ENCODE measurements at places on chromosomes 11 and 22. TPM values are rescaled to one million over a fixed set of nuclear protein-coding genes. Genes with fewer than 3 reads are reported as not detected.

DNA sequence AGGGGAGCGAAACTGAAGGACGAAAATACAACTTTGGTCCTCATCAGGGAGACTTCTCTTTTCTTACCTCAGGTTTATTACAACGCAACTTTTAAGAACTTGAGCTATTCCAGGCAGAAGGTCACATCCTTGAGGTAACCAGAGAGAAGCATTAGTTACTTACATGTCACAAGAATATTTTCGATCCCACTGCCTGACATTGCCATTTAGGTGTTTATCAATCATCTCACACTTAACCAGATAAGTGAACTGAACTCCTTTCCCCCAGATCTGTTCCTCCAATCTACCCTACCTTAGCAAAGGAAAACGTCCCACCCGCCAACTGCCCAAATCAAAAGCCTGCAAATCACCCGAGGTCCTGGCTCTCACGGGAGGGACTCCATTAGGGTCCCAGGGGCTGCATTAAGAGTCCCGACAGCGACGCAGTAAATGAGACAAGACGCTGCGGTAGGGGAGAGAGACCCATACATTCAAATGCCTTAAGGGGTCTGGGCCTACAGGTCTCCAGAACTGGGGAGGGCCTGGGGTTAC lies 734 bp downstream of the ZNF280B start:
- DNase-seq, result no peak

DNA sequence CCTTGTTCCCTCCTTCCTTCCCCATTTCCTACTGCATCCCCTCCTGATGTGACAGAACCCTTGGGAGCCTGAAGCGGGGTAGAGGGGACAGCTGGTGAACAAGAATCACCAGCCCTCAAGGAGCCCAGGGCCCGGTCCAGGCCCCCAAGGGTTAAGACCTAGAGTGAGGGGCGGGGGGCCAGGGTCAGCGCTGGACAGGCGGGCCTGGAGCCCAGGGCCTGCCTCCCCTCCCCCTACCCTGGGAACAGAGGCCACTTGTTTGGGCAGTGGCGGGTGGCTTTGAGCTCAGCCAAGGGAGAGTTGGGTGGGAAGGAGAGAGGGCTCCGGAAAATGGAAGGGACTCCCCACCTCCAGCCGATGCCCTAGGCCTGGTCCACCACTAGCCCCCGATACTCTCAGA lies 2.1 kb downstream of the ARAP1 start:
- peak; percentile 2 for DNase-seq

OR51B5 gene
- total RNA-seq, result 0.30 TPM

GRCh38 chr11:1392561-1392960 lies 2.8 kb downstream of the BRSK2 start:
- DNase-seq, result no peak

GRCh38 chr11:35380603-35381002 lies 38.8 kb downstream of the SLC1A2 start:
- no peak for DNase-seq

DNA sequence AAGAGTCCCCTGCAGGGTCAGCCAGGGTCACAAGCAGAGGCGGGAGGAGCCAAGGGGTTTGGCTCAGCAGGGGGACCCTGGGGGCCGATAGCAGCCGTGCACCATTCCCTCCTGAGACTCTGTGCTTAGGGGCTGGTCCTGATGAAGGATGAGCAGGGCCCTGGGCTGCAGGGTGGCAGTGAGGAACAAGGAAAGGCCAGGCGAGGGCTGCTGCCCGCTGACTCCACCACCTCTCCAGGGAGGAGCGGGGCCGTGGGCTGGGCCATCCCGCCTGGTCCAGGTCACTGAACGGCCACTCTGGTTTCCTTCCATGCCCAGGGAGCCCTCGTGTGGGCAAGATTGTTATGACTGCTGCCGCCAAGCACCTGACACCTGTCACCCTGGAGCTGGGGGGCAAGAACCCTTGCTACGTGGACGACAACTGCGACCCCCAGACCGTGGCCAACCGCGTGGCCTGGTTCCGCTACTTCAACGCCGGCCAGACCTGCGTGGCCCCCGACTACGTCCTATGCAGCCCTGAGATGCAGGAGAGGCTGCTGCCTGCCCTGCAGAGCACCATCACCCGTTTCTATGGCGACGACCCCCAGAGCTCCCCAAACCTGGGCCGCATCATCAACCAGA lies 9.2 kb upstream of the NDUFS8 start:
- no peak for DNase-seq

GRCh38 chr11:65595131-65595530 lies 469 bp downstream of the KCNK7 start:
- DNase-seq, result no peak

- DNase-seq, result no peak
Measured at GRCh38 chr22:27314276-27314807, 487.2 kb downstream of the MN1 start.

DNA sequence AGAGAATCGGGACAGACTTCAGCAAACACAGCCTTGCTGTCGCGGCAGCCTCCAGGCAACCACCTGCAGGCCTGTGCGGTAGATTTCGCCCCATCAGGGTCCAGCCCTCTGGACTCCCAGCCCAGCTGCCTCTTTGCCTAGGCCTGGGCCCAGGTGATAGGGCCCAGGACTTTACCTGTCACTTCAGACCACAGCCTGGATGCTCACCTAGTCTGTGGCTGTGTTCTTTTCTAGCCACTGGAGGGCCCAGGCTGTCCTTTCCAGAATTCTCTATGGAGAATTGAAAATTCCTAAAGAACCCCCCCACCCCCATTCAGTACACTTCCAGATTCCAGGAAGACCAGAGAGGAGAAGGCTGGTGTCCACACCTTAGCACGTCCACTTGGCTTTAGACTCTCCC lies 30.6 kb upstream of the RAB1B start:
- no peak for DNase-seq

- DNase-seq, result no peak
Measured at GRCh38 chr22:31102441-31103081, 4.8 kb downstream of the SELENOM start.

WT1 gene
- not detected for total RNA-seq

APOL6 gene
- total RNA-seq, result 15.5 TPM

PRODH gene
- total RNA-seq, result 5.6 TPM

KCNK4 gene
- total RNA-seq, result not detected

OR8G1 gene
- not detected for total RNA-seq

DNA sequence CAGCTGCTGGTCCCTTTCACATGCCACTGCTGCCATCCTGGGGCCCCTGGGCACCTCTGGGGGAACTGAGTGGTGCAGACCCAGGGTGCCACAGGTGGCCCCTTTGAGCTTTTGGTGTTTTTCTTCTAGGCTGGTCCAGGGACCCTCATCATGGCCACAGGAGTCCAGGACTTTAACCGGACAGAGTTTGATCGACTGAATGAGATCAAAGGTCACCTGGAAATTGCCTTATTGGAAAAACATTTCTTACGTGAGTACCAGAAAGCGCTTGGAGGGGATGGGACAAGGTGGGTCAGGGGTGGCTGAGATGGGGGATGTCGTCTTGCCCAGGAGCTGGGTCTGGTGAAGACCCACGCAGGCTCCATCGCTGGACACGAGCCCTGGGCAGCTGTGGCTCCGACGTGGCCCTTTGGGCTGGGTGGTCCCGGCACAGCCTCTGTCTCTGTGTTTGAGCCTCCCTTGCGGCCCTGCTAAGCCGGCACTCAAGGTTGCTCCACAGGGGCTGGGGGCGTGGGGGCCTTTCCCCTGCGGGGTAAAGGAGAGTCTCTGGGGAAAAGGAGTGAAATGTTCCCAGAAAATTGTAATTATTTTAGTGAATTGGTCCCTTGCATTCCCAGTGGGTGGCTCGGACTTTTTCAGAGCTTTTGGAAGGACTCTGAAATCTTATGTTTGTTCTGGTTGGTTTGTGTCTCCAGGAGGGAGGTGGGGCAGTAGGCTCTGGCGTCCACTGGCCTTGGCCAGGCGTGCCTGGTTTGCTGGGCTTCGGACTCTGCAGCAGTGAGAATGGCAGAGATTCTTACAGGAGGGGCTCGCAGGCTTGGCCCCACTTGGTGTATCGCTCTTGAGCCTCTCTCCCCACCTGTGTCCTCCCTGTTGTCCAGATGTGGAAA lies 17.8 kb downstream of the GRAMD4 start:
- no peak for DNase-seq

- DNase-seq, result no peak
Measured at GRCh38 chr22:39732625-39733024, 160.9 kb downstream of the ENTHD1 start.

NRGN gene
- 0.39 TPM for total RNA-seq

INPP5J gene
- total RNA-seq, result 0.39 TPM

DNA sequence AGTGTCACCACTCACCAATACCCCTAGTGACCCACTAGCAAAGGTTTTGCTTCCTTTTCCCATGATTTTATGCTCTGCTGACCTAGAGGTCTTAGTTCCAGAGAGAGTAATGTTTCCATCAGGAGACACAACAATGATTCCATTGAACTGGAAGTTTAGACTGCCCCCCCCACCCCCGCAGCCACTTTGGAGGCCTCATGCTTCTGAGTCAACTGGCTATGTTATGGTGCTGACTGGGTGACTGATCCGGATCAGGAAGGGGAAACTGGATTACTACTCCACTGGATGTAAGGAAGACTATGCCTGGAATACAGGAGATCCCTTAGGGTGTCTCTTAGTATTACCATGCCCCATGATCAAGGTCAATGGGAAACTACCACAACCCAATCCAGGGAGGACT lies 633.6 kb downstream of the OPCML start:
- DNase-seq, result no peak

DNA sequence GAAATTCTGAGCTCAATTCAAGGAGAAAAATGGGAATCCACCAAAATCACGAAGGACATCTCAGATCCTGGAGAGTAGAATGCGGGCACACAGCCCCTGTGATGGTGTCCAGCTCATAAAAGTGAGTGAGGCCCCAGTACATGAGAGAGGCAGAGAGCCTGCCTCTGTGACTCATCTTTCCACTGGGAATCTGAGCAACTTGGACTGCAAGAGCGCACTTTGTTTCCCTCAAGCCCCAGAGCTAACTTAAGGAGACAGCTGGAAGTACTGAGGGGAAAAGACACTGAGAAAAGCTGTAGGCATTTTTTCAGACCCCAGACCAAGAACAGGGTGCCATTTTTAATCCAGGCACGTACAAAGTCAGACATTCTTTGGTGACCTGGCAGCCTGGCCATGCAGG lies 273.7 kb downstream of the C11orf87 start:
- no peak for DNase-seq

DNA sequence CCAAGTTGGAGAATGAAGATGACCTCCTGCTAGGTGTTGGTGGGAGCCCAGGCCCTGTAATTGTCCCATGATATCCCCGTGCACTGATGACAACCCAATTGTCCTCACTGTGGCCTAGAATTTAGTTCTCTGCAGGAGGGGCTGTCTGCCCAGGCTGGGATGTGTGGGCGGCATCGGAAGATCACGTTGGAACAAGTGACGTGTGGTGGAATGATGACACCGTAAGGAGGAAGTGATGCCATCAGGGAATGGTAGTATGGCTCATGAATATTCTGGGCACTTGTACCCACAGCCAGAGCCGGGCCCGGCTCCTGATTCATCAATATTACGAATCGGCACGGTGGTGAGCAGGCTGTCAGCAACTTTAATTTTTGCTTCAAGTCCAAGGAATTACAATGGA lies 111.6 kb downstream of the MIAT start:
- no peak for DNase-seq

GRCh38 chr22:25420925-25421904 lies 143.3 kb upstream of the GRK3 start:
- no peak for DNase-seq

- no peak for DNase-seq
Measured at GRCh38 chr11:104663190-104664140, 234.8 kb downstream of the CASP12 start.

DNA sequence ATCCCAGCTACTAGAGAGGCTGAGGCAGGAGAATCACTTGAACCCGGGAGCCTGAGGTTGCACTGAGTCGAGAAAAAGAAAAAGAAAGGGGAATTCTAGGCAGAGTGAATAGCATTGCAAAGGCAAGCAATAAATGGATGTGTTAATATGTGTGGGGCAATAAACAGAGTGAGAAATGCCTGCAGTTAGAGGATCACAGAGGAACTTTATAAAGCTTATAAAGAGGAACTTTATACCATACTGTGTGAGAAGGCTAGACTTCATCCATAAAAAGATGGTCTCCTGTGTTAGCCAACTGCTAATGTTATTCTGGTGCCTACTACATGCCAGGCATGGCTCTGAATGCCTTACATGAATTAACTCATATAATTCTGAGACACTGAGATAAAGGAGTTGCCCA lies 841 bp downstream of the B3GNT6 start:
- no peak for DNase-seq

SCN3B gene
- total RNA-seq, result 3.6 TPM

PACSIN2 gene
- total RNA-seq, result 29.3 TPM

DNA sequence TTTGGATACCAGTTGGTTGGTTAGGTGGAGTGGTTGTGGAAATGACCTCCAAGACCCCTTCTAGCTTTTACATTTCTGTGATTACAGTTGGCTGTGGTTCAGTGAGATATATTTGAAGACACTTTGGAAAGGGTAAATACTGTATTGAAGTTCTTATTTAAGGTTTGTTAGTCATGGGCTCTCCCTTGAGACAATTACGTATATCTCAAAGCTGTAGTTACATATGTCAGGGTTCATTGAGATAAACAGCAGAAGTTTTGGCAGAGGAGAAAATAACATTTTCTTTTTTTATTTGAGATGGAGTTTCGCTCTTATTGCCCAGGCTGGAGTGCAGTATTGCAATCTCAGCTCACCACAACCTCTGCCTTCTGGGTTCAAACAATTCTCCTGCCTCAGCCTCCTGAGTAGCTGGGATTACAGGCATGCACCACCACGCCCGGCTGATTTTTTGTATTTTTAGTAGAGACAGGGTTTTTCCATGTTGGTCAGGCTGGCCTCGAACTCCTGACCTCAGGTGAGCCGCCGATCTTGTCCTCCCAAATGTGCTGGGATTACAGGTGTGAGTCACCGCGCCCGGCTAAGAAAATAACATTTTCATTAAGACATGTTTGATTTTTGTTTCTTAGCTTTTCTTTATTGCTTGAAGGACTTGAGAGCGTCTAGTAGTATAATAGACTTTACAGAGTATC lies 1.9 kb downstream of the RNF121 start:
- DNase-seq, result no peak

DNA sequence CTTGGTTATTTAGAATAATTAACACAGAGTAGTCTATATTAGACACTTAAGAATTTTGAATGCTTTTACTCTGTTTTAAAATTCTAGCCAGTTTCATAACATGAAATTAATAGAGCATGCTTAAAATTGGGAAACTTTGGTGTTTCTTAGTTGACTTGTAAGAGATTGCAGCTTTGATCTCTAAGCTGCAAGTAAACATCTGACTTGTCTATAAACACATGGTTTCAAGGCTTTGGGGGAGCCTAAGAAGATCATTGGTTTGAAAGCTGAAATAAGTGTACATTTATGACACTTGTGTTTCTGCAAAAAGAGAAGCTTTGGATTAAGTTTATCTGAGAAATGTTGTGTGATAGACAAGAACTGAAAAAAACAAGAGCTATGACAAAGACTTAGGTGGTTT lies 37.8 kb downstream of the YAP1 start:
- DNase-seq, result no peak

GRCh38 chr11:13278609-13279486 lies 1.3 kb downstream of the BMAL1 start:
- no peak for DNase-seq

GRCh38 chr11:91263496-91264365 lies 960.9 kb upstream of the FAT3 start:
- peak; percentile 54 for DNase-seq
